Stimulated activated CD4-positive, alpha-beta T cell treated with anti-CD3 and anti-CD28 coated beads, Interleukin-12 subunit alpha, Interleukin-12 subunit beta, amount 100 ng/mL, for 48 hours (primary cell): ENCODE measurements at places on chromosomes 7 and 10.

- DNase-seq: no peak
Observed at GRCh38 chr10:86599729-86600128, 54.6 kb upstream of the OPN4 start.

- DNase-seq: no peak
Observed at GRCh38 chr7:104255194-104255593, 47.4 kb upstream of the ORC5 start.

DNA sequence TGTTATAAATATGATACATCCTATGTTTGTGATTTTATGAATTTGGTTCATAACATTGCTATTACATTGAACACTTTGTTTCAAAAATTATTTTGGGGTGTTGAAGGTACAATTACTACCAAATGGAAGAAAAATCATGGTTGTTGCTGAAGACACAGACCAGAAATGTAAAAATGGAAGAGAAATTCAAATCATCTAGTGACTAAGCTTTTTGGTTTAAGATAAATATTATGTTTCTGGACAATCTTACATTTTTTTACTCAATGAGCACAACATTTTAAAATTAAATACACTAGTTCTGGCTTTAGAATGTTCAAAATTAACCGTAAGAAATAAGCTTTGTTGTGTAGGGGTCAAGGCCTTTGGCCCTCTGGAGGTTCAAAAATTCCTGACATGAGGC, 82.7 kb downstream of the GNAT3 start:
- DNase-seq: no peak

- no peak for DNase-seq
Observed at GRCh38 chr10:131980761-131981428, 828 bp downstream of the BNIP3 start.

DNA sequence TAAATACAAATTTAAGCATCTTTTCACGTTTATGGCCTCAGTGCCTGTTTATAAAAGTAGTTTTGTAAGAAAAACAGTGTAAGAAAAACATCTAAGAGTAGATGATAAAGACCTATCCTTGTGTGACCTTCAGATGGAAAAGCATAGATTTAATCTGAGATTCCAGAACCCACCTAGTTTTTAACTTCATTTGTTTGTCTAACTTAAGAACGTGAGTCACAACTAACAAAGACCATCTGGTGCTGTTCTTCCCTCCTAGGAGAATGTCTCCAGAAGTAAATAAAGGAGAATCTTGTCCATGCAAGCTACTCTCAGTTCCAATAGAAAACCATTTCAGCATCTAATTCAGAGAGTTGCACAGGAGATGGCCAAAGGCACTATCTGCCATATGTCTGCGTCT, 265.4 kb upstream of the C7orf33 start:
- DNase-seq: no peak

- DNase-seq: no peak
Observed at GRCh38 chr7:45278763-45279398, 121.3 kb downstream of the RAMP3 start.

DNA sequence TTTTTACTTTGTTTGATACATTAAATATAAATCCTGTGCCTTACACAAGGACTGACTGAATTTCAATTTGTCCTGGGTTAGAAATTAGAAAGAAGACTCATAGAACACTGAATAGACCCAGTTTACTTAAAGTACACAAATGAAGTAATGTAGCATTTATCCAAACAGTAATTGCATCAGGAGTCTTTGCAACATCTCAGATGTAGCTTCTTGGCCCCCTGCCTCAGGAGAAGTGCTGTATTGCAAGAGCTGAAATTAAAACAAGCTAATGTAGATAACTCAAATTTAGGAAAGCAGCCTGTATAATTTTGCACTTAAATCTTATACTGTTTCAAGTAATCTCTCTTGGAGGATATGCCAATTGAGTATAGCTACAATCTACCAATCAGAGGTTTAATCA, 54.3 kb upstream of the KCND2 start:
- DNase-seq: no peak

GRCh38 chr7:38368191-38368605, 94.8 kb upstream of the TARP start:
- DNase-seq: peak; percentile 70

DNA sequence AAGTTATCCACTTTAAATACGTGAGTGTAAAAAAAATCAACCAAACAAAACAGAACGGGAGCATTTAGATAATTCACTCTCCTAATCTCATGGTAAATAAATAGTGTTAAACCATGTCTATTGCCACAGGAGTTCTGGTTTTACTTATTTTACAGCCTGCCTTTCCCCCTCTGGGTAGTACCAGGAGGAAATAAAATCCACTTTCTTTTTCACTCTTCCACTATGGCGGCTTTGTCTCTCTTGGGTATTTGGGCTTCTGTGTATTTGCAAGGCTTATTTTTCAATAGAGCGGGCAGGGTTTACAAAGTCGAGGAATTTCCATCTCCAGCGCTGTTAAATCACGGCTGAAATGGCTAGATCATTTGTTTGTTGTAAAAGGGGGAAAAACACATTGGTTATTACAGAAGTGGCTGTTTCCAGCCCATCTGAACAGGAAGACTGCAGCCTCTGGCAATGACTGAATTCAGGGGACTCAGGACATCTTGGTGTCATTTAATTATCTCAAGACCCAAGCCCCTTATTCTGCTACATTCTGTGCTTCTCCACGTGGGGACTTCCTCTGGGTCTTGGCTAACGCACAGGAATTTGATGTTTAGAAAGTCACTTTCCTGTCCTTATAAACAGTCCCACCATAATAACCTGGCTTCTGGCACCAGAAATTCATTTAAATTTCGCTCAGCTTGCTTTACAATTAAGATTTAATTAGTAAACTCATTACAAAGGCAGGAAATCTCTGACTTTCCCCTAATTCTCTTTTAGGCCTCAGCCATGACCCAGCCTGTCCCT, 323.9 kb downstream of the GATA3 start:
- DNase-seq: no peak

GRCh38 chr10:96647466-96647865, 60.7 kb upstream of the TM9SF3 start:
- DNase-seq: no peak
